ENCODE measurements at places on chromosomes 3 and 15. TPM values are rescaled to one million over a fixed set of nuclear protein-coding genes. Genes with fewer than 3 reads are reported as not detected.
A peak's percentile ranks its signal among the peaks of the same experiment; 100 is the strongest.

GRCh38 chr15:73196113-73196512 lies 143.8 kb downstream of the NEO1 start:
- no peak overlapping the region for H3K4me3 ChIP-seq
- H3K4me1 ChIP-seq = no peaks in the 10 kb centered on the region
- no peaks in the 10 kb centered on the region for H3K36me3 ChIP-seq
- H3K27ac ChIP-seq = no peak overlapping the region

GRCh38 chr3:63950698-63951097 lies 38.5 kb upstream of the SCAANT1 start:
- H3K27me3 ChIP-seq = no peaks in the 10 kb centered on the region
- H3K27ac ChIP-seq = no peak overlapping the region
- peaks cover 16% of the 10 kb centered on the region for H3K36me3 ChIP-seq
- H3K4me1 ChIP-seq = no peaks in the 10 kb centered on the region

DNA sequence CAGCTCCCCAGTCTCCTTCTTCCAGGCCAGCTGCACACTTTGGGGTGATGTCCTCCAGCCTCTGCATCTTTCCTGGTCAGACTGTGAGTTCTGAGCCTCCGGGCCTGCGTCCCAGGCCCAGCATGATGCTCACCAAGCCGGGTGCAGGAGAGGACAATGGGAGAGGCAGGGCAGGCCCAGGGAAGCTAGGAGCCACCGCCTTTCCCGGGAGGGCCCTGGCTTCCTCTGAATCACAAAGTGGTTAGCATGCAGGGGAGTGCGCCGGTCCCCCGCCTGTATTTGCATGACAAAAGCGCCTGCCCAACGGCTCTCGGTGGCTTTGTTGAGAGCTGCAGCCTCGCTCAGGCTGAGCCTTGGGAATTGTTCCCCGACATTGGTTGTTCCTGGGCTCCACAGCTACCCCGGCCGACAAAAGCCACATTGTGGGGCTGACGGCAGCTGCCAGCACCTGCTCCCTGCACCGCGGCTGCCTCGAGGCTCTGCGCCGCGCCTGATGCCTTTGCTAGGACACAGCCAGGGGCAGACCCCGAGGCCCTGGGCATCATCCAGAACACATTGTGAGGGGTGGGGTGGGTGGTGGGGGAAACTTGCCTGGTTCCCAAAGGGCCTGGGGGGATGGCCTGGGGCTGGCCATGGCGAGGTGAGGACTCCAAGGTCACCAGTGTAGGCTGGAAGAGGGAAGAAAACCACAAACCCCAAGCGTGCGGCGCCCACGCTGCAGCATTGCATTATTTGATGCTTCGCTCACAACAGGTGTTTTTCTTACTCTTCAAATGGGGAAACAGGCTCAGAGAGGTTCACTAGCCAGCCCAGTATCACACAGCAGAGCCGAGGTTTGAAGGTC lies 20.0 kb upstream of the KLF13 start:
- H3K27ac ChIP-seq = no peak overlapping the region
- no peak overlapping the region for H3K4me3 ChIP-seq
- H3K27me3 ChIP-seq = peaks cover 57% of the 10 kb centered on the region
- DNase-seq = no peak

DNA sequence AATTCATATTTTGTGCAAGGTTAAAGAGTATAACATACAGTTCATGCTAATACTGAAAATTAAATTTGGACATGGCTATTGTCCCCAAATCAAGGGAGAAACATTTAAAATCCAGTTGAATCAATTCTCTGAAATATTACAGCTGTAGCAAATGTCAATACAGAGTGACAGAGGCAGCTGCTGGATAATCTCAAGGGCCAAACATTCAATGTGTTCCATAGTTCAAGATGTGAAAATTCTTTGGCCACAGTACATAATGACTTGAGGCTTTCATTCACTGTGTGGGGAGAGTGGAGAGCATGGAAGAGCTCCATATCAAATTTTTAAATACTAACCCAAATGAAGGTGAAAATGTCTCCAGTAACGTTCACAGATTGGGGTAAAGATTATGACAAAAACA lies 1192.8 kb upstream of the CADM2 start:
- H3K4me1 ChIP-seq = no peaks in the 10 kb centered on the region
- no peaks in the 10 kb centered on the region for H3K36me3 ChIP-seq
- H3K27me3 ChIP-seq = no peaks in the 10 kb centered on the region
- H3K27ac ChIP-seq = no peak overlapping the region
- DNase-seq = no peak

DNA sequence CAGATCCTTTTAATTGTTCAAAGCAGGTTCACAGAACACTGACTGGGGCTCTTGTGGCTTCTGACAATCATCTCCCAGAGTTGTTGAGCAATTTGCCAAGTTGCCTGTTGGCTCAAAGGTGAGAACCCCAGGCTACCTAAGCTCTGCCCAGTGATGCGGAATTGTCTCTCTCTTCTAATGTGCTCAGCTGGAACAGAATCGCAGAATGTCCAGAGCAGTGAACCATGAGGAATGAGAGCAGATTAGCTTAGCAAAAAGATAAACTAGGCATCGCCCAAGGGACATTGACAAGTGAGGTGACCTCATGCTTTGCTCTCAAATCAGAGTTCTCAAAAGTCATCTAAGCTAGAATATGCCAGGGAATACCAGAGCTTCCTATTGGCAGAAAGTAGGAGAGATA lies 148.1 kb downstream of the WDR76 start:
- H3K27ac ChIP-seq = no peak overlapping the region
- no peak for DNase-seq
- H3K4me1 ChIP-seq = no peaks in the 10 kb centered on the region

DNA sequence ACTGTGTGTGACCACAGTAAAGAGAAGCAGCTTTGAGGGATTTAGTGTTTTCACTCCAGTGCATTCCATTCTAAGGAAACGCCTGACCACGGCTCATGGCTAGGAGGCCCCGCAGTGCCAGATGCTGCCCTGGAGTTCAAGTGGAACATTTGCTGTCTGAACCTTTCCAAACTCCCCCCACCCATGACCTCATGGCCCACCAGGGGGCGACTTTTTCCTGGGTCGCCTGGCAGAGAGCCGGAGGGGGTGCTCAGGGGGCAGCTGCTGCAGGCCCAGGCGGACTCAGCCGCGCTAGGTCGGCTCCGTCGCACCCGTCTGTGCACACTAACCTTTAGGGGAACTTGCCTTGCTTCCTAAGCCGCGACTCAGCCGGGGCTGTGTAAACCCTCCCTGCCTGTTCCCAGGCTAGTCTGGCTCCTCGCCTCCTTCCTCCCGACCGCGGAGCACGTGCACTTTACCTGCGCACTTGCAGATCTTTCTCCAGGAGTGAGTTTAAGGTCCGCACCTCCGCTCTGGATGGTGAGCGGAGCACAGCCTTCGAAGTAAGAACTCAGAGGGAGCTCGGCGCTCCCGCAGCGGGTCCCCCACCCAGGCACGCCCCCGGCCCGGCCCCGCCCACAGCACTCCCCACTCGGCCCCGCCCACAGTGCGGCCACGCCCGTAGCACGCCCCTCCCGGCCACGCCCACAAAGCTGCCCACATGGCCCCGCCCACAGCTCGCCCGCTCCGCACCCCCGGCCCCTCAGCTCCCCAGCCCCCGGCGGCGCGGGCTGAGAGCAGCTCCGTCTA lies at the start of gene OCA2:
Gene OCA2, minus strand, starts transcription at position 550 of the 789 bp plus-strand sequence. CDS start 17,441 bp downstream, outside the sequence.
- H3K27me3 ChIP-seq = peaks cover 14% of the 10 kb centered on the region
- DNase-seq = peak; percentile 98
- peaks cover 57% of the 10 kb centered on the region for H3K4me1 ChIP-seq
- H3K4me3 ChIP-seq = peak within 1 kb of the TSS; percentile 52
- H3K36me3 ChIP-seq = no peaks in the 10 kb centered on the region
- H3K27ac ChIP-seq = peak within 1 kb of the TSS; percentile 10

DNA sequence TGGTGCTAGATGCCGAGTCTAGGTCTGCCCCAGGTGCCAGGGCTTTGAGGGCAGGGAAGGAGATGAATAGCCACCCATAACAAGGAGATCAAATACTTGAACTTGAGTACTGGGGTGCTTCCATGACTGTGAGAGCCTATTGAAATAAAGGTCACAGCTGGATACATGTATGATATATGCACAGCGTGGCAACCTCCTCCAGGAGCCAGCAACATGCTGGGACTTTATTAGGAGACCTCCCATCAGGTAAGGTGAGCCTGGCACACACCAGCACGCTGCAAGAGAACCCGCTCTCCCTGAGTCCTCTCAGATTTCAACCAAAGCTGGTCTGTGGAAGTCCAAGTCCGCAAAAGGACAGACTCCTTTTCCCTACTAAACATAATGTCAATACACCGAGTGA lies 10.5 kb upstream of the HES1 start:
- no peak for DNase-seq
- H3K4me3 ChIP-seq = no peak overlapping the region
- H3K4me1 ChIP-seq = peaks cover 3% of the 10 kb centered on the region
- H3K36me3 ChIP-seq = no peaks in the 10 kb centered on the region

GRCh38 chr15:60830479-60830878 lies 351.5 kb upstream of the ICE2 start:
- H3K4me3 ChIP-seq = no peak overlapping the region
- H3K27ac ChIP-seq = no peak overlapping the region
- DNase-seq = no peak
- no peaks in the 10 kb centered on the region for H3K36me3 ChIP-seq
- peaks cover 8% of the 10 kb centered on the region for H3K27me3 ChIP-seq

STRIT1 gene
- not detected for total RNA-seq

DNA sequence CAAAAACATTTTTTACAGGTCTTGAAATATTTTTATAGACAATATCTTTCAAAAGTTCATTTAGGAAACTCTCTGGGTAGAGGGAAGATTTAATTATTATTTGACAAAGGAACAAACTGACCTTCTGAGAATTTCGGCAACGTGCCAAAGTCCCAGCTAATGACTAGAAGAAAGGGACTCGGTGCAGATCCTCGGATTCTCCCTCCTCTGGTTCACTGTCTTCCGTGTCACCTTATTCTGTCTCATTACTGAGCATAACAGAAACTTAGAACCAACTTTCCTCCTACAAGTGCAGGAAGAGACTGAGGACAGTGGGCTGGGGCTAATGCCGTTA lies 339.1 kb downstream of the MECOM start:
- H3K27ac ChIP-seq = no peak overlapping the region

GRCh38 chr3:44974416-44974815 lies 1.6 kb downstream of the ZDHHC3 start:
- H3K4me3 ChIP-seq = peak overlapping the region; percentile 94
- H3K4me1 ChIP-seq = peaks cover 22% of the 10 kb centered on the region
- no peak for DNase-seq
- no peaks in the 10 kb centered on the region for H3K27me3 ChIP-seq

- H3K36me3 ChIP-seq = no peaks in the 10 kb centered on the region
- DNase-seq = no peak
- H3K27ac ChIP-seq = no peak overlapping the region
- H3K4me3 ChIP-seq = no peak overlapping the region
Measured at GRCh38 chr3:156304406-156304805, 184.0 kb downstream of the KCNAB1 start.

CYP19A1 gene
- total RNA-seq = 1.6 TPM

NMD3 gene
- 105 TPM for total RNA-seq

- peaks cover 45% of the 10 kb centered on the region for H3K36me3 ChIP-seq
- DNase-seq = no peak
- H3K4me1 ChIP-seq = peaks cover 74% of the 10 kb centered on the region
- H3K27ac ChIP-seq = peak overlapping the region; percentile 83
- peak overlapping the region; percentile 41 for H3K4me3 ChIP-seq
- no peaks in the 10 kb centered on the region for H3K27me3 ChIP-seq
Measured at GRCh38 chr3:4986175-4986781, 7.0 kb downstream of the BHLHE40 start.

- DNase-seq = no peak
- H3K4me3 ChIP-seq = no peak overlapping the region
- no peaks in the 10 kb centered on the region for H3K36me3 ChIP-seq
Measured at GRCh38 chr15:27175472-27176153, 204.6 kb downstream of the GABRG3 start.

- no peak overlapping the region for H3K27ac ChIP-seq
- peaks cover 5% of the 10 kb centered on the region for H3K27me3 ChIP-seq
- H3K36me3 ChIP-seq = no peaks in the 10 kb centered on the region
Measured at GRCh38 chr3:120425572-120426250, 25.1 kb downstream of the FSTL1 start.

GAP43 gene
- total RNA-seq = 0.11 TPM

NANOGP8 gene
- total RNA-seq = not detected

DNA sequence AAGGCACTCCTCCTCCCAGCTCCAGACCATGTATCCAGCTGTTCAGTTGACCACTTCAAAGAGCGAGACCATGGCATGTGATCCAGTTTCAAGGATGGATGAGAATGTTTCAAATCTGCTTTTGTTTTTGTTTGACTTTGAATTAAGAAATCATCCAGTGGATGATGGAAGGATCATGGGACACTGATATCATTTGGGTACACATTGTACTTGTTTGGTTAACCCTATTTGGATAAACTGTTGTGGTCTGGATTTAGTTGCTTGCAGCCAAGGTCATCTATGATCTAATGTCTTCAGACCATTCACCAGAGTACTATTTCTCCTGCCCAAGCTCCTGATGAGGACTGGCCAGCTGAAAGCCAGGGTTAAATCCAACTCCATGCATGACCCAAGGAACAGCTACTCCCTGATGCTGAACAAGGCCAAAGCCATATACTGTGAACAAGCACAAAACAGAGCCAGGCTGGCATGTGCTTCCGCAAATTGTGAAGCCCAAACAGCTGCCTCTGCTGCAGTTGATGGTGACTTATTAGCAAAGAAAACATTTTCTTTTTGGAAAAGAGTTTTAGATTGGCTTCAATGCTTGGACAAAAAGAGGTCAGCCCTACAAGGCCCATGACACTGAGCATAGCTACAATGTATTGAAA lies 5.2 kb upstream of the ADAMTS17 start:
- H3K36me3 ChIP-seq = no peaks in the 10 kb centered on the region
- no peak overlapping the region for H3K4me3 ChIP-seq
- no peak for DNase-seq

GTF2E1 gene
- total RNA-seq = 20.1 TPM

DNA sequence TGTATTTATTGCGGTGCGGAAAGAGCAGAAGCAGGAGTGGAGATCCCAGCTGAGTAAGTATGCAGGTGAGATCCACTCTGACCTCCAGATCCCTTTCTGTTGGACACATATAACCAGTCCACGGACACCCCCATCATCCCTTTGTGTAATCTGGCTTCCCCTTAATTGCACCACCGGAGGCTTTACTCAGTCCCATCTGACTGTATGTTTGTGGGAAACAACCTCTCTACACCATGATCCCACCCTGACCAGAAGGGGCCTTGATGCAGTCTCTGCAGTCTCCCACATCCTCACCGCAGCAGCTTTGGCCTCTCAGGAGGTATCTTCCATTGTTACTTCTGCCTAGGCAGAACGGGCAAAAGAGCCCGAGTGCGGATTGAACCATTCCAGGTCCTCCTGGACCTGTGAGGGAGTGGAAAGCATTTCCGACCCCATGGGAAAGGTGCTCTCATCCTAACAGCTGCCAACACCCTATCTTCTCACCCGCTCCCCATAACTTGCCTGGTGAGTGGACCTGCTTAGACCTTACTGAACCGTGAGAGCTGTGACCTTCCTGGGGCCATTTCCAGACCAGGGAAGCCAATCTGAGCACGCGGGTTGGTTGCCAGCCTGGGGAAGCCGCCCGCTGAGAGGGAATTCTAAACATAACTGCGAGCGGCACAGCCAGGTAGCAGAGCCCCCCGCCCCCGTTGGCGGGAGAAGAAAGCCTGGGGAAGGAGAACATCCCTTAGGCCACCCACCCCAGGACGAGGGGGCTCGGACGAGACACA lies 1.1 kb downstream of the SLCO2A1 start:
- H3K36me3 ChIP-seq = no peaks in the 10 kb centered on the region
- no peak overlapping the region for H3K27ac ChIP-seq
- no peak for DNase-seq
- H3K4me3 ChIP-seq = no peak overlapping the region
